Hair follicle dermal papilla cell (primary cell): ENCODE measurements at places on chromosomes 2 and 18. TPM values are rescaled to one million over a fixed set of nuclear protein-coding genes. Genes with fewer than 3 reads are reported as not detected.

The NAT8 gene
- total RNA-seq: not detected in 2 replicates

The TANC1 gene
- total RNA-seq: 34.7 and 40.4 TPM in 2 replicates

The LRATD1 gene
- 1.3 and 4.9 TPM in 2 replicates for total RNA-seq

The SERPINB4 gene
- not detected in 2 replicates for total RNA-seq

The MLPH gene
- 13.0 and 14.0 TPM in 2 replicates for total RNA-seq

The ABCG8 gene
- total RNA-seq: not detected in 2 replicates

The NT5C1B gene
- total RNA-seq: not detected in 2 replicates

The CRYGD gene
- not detected in 2 replicates for total RNA-seq

The SERPINB5 gene
- total RNA-seq: 0.65 and 1.1 TPM in 2 replicates

The AMER3 gene
- not detected in 2 replicates for total RNA-seq
